Upper lobe of right lung (tissue), 1 donor: ENCODE measurements at places on chromosomes 7 and 10.

GRCh38 chr10:71078454-71079145 is 133.8 kb upstream of the UNC5B start:
- DNase-seq = peak; percentile 29

DNA sequence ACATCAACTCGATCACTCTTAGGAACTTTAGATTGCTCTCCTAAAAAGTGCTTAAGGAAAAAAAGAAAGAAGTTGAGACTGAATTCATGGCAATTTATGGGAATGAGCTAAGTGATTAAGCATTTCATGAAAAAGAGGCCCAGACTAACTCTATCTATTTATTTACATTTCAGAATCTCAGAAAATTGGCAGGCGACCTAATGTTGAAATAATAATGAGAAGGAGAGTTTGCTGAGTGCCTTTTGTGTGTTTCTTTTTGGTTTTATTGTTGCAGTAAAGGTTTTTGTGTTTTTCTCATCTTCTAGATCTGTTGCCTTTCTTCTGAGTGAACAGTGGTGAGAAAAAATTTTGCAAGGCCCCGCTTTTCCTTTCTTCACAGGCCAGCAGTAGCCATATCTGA is 3.8 kb downstream of the GRK5 start:
- DNase-seq = no peak

DNA sequence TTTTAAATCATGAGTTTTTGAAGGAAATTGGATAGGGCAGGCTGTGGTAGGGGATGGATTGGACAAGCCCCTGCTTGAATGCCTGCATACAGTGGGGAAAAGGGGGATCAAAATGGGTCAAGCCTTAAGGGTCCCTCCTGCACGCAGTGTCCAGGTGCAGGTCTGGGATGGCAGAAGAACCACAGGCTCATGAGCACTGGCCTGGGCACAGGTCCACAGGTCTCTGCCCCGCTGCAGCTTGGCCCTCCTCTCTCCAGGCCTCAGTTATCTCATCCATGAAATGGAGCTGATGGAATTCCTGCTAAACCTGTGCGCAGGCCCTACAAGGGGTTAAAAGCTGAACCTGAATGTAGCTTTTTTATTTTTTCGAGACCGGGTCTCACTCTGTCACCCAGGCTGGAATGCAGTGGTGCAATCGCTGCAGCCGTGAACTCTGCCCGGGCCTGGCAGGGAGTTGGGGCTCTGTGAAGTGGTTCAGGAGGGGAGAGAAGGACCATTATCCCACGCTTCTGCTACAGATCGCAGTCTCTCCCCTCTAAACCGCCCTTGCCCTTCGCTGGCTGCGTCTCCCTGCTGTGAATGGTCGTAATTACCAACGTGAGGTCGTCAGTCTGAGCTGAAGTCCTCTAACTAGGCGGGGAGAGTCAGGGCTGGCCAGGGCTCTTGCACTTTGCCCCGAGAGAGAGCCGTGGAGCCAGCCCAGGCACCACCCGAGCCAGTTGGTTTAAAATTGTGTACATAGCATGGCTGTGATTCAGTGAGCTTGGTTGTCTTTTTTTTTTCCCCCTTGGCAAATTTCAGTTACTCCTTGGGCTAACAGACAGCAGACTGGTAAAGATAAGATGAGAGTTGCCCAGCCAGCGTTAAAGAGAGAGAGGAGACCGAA is 77.5 kb upstream of the GTF2I start:
- DNase-seq = peak; percentile 83

- DNase-seq = no peak
Observed at GRCh38 chr10:95457319-95457886, 103.8 kb downstream of the SORBS1 start.

DNA sequence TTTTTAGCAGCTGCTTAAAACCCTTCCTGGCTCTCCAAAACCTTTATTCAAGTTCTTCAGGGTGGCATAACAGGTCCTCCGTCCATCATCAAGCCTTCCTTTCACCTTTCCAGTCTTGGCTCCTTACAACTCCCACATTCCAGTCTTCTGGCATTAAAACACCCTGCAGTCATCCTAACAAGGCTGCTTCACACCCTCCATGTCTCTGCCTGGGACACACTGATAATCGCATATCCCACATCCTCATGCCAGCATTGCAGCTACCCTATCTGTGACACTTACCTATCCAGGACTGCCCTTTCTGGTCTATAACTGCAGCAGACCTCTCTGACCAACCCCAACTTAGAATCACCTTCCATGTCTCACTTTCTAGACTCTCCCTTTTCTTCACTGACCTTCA is 2.6 kb upstream of the TLL2 start:
- no peak for DNase-seq

DNA sequence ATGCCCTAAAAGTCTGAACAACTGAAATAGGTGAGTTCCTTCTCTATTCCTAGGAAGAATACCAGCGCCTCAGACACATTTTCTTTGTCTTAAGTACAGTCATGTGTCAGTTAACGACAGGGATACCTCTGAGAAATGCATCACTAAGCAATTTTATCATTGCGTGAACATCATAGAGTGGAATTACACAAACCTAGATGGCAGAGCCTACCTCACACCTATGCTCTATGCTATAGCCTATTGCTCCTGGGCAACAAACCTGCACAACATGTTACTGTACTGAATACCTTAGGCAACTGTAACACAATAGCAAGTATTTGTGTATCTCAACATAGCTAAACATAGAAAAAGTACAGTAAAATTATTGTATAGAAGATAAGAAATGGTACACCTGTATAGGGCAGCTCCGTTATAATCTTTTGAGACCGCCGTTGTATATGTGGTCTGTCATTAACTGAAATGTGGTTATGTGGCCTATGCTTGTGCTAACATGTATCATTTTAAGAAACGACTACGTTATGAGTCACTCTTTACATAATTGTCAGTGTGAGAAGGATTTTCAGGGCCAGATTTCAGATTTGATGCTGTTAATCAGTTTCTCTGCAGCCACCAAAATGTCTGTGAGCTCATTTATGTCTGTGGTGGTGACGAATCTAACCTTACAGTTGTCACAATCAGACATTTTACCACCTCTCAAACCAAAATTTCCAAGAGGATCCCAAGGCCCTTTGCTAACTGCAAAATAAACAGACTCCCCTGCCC is 66.1 kb upstream of the STK17A start:
- DNase-seq = no peak

GRCh38 chr7:11239316-11239715 is 265.6 kb downstream of the PHF14 start:
- DNase-seq = no peak

DNA sequence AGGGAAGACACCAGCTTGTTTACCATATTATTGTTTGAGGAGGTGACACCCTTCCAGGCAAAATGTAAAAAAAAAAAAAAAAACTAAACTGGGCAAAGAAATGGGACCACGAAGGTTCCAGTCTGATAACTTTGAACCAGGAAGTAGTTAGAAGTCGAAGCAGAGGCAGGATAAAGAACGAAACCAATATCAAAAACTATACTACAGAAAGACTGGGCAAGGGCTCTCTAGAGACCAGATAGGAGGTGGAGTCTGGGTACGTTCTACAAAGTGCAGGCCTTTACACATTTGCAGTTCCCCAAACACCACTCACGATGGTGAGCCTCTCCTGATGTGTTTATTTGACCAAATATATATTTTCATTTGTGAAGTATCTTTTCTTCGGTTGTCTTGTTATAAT is 125.7 kb upstream of the CDK1 start:
- DNase-seq = no peak

- DNase-seq = no peak
Observed at GRCh38 chr7:15284396-15284795, 277.4 kb downstream of the AGMO start.

- DNase-seq = no peak
Observed at GRCh38 chr7:119943942-119944600, 328.9 kb upstream of the KCND2 start.

DNA sequence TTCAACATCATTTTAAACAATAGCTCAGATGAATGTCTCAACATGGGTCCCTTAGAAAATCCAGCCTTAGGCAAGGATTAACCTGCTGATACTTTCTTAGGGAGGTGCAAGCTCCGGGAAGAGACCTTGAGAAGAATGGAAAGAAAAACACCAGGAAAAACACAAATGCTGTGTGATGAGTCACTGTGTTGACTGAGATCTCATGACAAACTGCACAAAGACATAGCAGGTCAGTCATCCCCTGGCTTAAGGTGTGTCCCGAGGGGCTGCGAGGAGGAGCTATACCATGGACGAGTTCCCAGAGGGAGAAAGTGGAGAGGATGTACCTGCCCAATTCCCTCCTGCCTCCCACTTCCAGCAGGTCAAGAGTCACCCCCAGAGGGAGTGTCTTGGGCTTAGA is 98.0 kb downstream of the TEX36 start:
- no peak for DNase-seq

DNA sequence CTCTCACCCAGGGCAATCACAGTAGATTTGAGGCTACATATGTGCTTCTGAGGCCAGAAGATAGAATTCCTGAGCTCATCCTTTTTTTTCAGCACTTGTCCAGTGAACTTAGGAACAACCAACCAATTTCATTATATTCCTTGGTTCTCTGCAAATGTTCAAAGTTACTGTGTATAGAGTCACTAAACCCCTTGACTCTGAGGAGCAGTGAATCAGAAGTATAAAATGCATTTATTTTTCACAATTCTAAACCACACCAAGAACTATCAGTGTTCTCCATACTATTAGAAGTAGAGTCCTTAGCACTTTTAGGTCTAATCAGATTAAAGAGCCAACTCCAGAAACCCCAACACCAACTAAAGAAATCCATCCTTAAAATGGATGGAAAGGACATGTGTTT is 19.6 kb upstream of the PAPSS2 start:
- no peak for DNase-seq

- no peak for DNase-seq
Observed at GRCh38 chr7:36497775-36498174, 108.1 kb downstream of the ANLN start.

DNA sequence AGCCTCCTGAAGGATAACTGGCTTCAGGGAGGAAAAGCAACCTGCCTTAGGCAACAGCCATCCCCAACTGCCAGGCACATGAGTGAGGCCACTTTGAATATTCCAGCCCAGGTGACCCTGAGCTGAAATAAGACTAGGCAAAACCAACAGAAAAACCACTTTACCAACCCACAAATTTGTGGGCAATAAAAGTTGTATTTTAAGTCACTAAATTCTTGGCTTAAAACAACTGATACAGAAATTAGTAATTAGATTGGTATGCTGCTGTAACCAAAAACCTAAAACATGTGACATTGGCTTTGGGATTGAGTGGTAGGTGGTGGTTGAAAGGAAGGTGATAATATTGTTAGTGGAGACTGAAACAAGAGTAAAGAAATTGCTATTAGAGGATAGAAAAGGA is 39.9 kb downstream of the ABCB4 start:
- no peak for DNase-seq

DNA sequence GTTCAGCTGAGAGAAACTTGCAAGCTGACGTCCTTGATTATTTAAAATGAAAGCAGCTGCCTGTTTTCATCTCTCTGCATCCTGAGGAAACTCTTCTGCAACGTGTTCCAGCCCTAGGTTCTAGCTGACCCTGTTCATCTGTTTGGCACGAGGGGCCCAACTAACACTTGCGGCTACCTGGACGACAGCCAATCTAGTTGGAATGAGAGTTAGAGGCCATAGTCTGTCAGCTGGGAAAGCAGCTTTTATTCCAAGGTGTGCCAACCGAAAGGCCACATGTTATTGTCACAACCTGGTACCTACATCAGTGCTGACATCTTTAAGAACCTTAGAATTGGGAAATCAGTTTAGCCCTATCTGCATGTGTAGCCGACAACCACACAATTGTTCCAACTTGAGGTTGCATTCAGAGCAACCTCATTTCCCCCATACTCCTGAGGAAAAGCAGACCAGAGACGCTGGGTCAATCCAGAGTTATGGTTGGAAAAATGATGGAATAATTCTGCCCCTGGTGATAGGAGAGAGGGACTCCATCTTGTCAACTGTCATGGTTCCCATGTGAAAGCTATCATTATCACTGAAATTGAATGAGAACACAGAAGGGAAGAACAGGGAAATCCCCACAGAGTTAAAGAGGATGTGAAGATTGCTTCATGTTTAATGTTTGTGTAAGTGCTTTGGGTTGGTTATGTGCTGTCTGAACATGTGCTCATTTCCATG is 121.6 kb downstream of the EGFR start:
- no peak for DNase-seq

DNA sequence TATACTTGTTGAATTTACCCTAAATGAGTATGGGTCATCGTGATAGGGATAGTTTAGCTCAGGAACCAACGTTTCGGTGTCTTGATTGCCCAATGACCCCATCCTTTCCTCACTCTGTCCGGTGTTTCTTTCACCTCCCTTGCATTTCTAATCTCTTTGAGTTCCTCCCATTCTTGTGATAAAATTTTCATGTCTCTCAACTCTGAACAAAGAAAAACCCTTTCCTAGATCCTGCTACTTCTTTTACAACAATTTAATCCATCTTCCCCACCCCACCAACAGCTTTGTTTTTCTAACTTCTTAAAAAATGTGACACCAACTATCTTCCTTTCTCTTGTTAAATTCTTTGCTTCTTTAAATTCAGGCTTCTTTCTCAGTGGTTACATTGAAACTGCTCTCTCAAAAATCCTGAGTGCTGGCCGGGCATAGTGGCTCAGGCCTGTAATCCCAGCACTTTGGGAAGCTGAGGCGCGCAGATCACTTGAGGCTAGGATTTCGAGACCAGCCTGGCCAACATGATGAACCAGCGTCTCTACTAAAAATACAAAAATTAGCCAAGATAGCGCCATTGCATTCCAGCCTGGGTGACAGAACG is 130.3 kb upstream of the MINDY3 start:
- DNase-seq = no peak

DNA sequence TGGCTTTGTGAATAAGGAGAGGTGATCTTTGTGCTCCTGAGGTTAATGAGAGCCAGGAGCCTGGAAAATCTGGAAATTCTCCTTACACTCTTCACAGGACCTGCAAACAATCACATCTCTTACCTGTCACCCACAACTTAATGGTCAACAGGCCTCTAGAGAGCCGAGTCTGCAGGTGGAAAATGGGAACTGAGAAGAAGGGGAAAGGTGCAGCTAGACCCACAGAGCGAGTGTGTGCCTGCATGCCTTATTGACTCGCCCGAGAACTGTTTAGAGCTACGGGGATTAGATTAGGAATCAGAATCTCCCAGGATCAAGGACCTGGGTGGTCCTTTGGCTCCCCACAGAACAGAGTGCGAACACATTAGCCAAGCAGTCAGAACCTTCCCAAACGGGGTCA is 329.6 kb downstream of the PTEN start:
- DNase-seq = no peak

DNA sequence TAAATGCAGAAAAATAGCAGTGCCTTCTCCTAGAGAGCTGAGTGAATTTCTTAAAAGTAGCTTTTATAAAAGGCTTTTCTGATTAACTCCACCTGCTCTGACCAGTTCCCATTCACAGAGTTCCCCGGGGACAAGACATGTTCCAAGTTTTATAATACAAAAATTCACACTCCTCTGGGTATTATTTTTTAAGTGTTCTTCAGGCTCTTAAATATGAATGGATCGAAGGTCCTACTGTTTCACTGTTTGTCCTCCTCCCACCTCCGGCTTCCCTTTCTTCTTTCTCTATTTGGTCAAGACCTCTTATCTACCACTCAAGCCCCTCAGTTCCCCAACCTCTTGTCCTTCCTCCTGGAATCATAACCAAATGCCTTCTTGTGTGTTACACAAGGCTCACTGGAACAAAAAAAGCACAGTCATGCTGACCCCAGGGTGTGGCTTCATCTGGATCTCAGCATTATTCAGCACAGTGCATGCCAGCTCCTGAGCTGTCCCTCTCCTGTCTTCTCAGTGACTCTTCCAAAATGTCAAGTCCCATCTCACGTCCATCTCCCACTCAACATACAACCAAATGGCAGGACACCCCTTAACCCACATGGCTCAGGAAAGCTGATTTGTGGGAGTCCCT is 222.4 kb downstream of the SORCS1 start:
- DNase-seq = no peak

GRCh38 chr7:92685136-92686042 is 95.2 kb upstream of the FAM133B start:
- DNase-seq = no peak

GRCh38 chr7:106552645-106553445 is 108.1 kb downstream of the CCDC71L start:
- no peak for DNase-seq
